Spinal cord (tissue), 10 donors: ENCODE measurements at places on chromosomes 7 and 10. TPM values are rescaled to one million over a fixed set of nuclear protein-coding genes. Genes with fewer than 3 reads are reported as not detected.

The RAPGEF5 gene
- 19.5 TPM for polyA plus RNA-seq

- no peak for DNase-seq
Measured at GRCh38 chr7:45884136-45884535, 4.2 kb upstream of the IGFBP1 start.

- DNase-seq, result no peak
Measured at GRCh38 chr7:20197837-20198236, 19.3 kb downstream of the MACC1 start.

GRCh38 chr10:78066012-78066411, 32.3 kb downstream of the RPS24 start:
- no peak for DNase-seq
